NCI-H460 (cell line): ENCODE measurements at places on chromosomes 7 and 10.
A peak's percentile ranks its signal among the peaks of the same experiment; 100 is the strongest.

- DNase-seq: no peak
Measured at GRCh38 chr10:110221721-110222261, 14.4 kb downstream of the MXI1 start.

DNA sequence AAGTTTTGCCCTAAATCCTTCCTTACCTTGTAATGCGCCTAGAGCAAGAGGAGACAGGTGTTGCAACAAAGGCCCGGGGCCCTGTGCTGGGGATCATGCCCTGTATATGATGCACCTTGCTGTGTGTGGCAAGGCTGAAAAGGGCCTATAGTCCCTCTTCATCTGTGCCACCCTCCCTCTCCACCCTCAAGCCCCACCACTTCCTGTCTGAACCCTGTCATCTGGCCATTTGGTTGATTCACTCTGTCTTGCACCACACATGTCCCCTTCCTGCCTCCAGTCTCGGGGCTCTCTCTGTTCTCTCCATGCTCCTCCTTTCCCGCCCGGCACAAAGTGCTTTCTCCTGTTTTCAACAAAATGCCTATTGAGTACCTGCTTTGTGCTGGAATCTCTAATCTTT is 11.5 kb upstream of the MALSU1 start:
- no peak for DNase-seq

DNA sequence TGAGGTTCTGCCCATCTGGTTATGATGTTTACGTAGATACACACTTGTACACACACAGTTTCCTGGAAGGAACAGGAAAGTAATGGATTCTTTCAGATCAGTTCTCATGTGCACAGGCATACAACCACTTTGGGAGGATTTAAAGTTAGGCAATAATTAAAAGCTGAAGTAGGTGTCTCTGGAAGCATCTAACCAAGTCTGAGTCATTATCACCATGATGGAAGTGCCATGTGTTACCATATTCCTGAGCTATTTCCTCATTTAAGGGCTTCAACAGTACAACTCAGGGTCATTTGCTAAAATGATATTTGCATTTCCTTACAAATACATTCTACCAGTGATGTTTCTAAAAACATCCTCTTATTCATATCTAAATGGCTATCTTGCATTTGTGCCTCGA is 41.4 kb upstream of the BET1 start:
- DNase-seq: no peak

GRCh38 chr7:77320137-77320536 is 96.0 kb downstream of the GSAP start:
- DNase-seq: no peak

DNA sequence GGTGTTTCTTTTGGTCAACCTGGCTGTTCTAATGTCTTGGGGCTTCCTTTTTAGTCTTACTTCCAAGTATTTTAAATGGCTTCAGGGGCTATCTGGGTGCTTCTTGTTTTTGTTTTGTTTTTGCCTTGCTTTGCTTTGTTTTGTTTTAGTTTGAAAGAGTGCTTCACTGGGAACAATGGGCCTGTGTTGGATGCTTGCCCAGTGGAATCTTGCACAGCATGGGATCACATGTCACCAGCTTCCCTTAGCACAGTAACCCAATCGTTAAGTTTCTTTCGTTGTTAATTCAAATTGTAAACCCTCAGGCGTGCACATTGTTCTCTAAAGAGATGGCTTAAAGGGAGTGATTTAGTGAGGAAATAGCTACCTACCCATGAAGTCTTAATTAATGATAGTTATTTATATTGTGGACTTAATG is 8.9 kb downstream of the COL17A1 start:
- no peak for DNase-seq

- DNase-seq: no peak
Measured at GRCh38 chr10:64484811-64485330, 963.7 kb downstream of the REEP3 start.

DNA sequence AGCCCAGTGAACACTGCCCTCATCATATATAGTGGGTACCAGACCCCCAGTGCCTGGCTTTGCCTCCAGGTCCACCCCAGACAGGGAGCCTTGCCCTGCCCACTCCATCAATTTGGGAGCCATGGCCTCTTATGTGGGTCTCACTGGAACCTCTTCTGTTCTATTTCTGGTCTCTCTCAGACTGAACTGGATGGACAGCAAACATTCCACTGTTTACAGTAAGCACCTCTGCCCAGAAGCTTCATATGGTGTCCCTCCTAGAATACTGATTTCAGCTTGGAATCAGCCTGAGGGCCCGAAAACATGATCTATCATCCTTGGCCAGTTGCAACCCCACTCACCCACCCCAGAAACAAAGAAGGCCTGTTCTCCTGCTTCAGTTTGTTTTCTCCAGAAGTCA is 81.0 kb upstream of the SLF2 start:
- no peak for DNase-seq

DNA sequence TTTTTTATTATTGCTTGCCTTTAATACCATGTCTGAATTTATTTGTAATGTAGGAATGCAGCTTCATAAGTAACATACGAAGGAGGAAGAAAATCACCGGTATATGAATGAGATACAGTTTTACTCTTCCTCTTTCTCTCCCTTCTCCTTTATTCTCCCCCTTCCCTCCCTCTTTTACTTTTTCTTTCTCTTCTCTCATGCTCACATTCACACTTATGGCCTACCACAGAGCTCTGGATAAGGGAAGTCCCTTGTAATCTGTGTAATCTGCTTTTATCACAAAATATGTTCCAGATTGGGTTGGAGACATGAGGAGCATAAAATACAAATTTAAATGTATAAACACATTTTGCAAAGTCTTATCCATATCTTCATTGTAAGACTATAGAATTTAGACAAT is 59.4 kb downstream of the MDFIC start:
- no peak for DNase-seq

DNA sequence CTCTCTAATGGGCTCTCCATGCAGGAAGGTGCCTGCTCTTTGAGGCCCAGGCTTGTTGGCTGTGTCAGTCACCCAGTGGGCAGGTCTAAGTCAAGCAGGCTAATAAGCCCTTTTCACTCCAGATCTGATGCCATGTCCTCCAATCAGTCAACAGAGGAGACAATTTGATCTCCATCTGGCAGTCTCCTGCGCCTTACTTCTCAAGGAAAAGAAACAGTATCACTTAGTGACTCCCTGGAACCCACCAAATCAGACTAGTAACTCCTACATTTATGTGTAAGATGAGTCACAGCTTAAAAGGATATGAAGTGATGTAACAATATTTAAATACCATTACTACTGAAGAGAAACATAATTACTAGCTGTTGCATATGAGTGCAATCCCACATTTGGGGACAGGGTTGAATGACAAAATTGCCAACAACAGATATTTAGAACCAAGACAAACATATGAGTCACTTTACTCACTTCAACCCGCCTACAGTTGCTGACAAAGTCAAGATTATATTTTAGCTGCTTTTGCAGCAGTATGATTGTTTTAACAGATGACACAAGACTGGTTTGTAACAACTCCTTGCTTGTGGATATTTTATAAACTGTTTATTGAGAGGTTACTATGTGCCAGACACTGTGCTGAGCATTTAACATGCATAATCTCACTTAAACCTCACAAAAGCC is 72.1 kb downstream of the USP6NL start:
- no peak for DNase-seq

DNA sequence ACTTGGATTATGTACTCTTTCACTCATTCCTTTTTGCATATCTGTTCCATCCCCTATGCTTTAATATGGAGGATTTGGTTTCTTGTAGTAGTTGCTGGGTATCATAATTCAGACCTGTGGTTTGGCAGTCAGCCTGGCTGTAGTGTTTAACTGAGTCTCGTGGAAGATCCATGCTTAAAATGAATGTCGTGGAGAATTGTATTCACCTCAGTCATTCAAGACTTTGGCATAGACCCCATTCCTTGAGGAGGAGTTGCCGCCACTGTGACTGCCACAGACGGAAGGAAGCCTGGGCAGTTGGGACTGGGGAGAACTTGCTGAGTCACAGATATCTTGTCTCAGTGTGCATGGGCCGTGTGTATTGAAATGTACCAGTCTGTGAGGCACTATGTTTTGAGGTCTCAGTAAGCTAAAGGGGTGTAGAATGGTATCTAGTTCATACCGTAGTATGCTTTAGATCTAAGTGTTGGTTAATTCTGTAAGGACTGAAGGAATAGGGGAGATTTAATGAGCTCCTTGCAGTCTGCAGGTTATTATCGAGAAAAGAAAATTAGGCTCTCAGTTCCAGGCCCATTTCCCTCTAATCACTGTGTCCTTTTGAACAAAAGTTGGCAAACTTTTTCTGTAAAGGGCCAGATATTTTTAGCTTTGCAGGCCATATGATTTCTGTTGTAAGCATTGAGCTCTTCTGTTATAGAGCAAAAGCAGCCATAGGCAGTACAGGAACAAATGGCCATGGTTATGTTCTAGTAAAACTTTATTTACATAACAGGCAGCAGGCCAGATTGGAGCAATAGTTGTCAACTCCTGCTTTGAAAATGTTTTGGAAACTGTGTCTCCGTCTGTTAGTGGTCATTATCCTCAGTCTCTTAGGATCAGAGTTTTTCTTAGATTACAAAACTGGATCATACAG is 76.8 kb downstream of the TPST1 start:
- peak; percentile 17 for DNase-seq

- DNase-seq: no peak
Measured at GRCh38 chr10:26368463-26368862, 69.7 kb upstream of the APBB1IP start.

DNA sequence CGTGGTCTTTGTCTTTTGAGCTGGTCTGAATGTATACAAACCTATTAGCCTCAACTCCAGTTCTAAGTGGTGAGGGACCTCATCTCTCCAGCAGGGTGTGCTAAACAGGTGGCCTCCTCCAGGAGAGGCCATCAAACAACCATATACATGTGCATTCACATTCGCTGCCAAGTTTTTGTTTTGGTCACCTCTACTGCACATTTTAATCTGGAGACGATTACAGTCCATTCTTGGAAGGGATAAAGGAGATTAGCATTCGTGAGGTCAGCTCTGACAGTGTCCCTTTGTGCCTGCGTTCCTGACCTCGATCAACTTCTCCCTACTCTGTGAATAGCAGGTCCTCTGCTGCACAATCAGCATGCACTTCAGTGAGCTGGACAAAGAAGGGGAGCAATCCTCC is 60.8 kb downstream of the RHOBTB1 start:
- DNase-seq: peak; percentile 25

GRCh38 chr10:62186999-62187675 is 81.5 kb downstream of the RTKN2 start:
- DNase-seq: no peak

- no peak for DNase-seq
Measured at GRCh38 chr10:23099816-23100215, 4.4 kb downstream of the MSRB2 start.

DNA sequence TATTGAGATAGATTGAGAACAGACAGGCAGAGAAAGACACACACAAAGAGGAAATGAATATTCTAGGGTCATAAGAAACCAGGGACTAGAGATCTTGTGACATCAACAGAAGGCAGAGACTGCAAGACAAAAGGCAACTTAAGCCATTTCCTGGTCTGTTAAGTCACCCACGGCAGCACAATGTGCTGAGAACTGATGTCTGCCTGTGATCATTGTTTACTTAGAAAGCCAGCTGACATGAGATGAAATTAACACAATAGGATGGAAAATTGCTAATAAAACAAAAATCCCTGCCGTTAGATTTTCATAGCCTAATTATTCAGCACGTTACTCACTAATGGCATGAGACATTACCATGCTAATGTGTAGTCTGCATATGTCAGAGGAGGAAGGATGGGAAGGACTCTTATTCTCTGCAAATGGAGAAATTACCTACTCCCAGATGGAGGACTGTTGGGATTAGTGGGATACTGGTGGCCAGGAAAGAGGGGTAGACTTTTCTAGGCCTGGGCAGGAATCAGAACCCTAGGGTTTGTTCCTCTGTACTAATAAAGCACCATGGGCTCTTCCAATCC is 191.3 kb upstream of the PODXL start:
- DNase-seq: no peak

DNA sequence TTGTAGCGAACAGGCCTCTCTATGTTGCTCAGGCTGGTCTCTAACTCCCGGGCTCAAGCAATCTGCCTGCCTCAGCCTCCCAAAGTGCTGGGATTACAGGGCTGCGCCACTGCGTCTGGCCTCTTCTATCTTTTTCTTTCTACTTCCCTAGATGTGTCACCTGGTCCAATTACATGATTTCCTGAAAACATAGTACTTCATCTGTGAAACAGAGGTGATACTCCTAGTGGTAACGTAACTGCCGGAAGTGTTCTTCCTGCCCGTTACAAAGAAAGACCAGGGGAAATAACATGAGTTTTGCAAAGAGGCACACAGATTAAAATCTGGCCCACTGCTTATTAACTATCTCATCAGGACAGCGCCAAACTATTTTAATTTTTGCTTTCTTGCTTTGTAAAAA is 18.4 kb upstream of the HGF start:
- no peak for DNase-seq

DNA sequence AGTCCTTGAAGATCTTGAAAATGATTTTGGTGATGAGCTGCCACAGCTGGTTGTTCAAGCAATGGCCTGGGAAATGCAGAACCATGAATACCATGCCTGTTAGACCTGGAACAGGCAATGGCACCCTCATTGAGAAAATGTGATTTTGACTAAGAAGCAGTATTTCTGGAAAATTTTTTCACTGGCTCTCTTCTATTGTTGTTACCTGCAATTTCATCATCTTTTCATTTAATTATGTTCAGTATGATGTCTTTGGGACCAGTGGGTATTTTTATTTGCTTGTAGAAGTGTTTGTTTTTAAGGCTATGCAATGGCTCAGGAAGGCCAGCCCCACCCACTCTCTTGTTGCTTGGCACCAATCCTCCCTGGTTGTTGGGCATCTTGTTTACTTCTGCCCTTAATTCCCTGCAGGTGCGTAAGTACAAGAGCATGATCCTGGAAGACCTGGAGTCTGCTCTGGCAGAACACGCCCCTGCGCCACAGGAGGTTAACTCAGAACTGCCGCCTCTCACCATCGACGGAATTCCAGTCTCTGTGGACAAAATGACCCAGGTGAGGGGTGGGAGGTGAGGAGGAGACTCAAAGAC is 78.6 kb downstream of the NRF1 start:
- no peak for DNase-seq

- no peak for DNase-seq
Measured at GRCh38 chr7:14395860-14396259, 406.4 kb upstream of the ETV1 start.

DNA sequence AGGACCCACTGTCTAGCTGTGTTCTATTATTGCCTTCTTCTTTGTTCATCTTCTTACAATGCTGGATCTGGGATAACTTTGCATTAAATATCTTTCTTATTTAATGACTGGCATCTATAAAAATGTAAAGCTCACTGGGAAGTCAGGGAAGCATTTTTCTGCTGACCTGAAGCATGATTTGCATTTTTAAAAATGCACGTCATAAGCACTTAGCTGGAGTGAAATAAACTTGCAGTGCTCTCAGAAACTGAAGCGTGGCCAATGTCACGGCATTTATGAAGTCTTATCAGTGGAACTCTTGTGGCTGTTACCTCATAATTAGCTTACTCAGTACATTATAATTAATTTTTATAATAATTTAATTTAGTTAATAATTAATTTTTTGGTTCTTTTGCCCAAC is 59.1 kb downstream of the FRMD4A start:
- DNase-seq: no peak

GRCh38 chr7:5234852-5235831 is 45.1 kb downstream of the WIPI2 start:
- no peak for DNase-seq
